Activated CD4-positive, alpha-beta memory T cell treated with anti-CD3 and anti-CD28 coated beads, Interleukin-2, amount 10 ng/mL, durations not matched to agents 7 days and 5 days (primary cell): ENCODE measurements at places on chromosomes 7 and 10.

DNA sequence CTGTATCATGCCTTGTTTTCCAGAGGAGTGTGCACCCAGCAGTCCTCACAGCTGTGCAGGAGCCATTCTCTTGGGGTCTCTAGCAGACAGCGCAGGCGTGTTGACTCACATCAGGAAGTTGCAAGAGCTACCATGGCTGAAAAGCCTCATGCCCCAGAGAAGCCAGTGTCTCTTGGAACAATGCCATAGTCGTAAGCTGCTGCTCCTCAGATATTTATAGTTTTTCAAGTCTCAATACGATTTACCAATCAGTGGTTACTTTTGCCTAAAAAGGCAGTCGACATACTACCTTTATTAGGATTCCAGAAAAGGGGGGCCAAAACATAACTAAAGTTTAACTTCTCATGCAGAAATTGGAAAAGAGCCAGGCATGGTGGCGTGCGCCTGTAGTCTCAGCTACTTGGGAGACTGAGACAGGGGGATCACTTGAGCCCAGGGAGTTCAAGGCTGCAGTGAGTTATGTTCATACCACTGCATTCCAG lies 407.7 kb downstream of the PARD3 start:
- H3K27ac ChIP-seq, result no peak overlapping the region
- peaks cover 5% of the 10 kb centered on the region for H3K27me3 ChIP-seq
- no peaks in the 10 kb centered on the region for H3K36me3 ChIP-seq
- no peaks in the 10 kb centered on the region for H3K4me1 ChIP-seq
- no peak overlapping the region for H3K4me3 ChIP-seq

DNA sequence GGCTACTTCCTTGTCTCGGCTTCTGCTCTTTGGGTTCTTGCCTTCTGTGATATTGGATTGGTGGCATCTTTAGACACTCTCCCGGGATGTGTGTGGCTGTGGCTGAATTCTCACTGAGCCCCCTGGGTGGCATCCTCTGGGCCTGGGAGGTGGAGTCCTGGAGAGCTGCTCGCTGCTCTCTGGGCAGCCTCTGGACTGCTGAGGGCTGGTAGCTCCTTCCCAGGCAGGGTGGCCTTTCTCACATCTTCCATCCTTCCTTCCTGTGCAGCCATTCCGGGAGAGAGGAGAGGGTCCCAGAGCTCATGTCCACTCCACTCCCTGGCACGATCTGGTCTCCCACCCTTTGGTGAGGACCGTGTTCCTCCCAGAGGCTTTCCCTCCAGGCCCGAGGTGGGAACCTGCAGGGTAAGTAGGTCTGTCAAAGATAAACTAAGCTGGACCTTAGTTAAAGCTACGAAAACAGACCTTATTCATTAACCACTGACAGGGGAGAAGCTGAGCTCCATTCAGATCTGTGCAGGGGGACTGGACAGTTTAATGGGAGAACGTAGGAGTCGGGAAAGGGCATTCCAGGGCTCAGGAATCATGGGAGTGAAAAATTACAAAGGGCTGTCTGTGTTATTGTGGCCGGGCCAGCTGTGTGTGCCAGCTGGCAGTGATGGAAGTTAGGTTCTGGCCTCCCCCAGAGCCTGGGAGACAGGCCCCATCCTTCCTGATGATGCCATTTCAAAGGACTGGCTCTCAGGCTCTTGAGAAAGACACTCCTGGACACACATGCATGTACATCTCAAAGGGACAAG lies 8.7 kb downstream of the ATP6V0E2 start:
- peaks cover 17% of the 10 kb centered on the region for H3K4me1 ChIP-seq
- no peak for DNase-seq
- no peaks in the 10 kb centered on the region for H3K27me3 ChIP-seq
- no peak overlapping the region for H3K4me3 ChIP-seq

DNA sequence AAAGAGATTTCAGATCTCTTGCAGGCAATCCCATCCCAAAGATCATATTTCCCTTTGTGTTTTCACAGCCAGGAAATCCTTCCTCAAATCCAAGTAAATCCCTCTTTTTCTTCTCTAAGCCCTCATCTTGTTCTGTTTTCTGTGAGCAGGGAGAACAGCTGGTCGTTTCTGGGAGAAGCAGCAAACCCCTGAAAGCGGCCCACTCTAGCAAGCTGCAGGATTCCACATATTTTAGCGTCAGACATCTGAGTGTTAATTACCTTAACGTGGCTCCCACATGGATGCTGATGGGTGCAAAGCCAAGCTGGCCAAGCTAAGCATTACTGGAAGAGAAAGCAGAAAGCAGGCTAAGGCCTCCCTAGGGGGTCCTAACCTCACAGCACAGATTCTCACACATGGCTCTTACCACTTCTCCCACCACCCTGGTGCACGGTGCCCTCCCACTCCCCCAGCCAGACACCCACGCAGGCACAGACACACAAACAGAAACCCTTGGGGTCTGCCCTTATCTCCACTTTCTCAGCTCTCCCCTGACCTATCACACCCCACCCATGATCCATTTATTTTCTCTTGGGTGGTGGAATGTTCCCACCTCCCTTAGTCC lies 551.0 kb upstream of the AUTS2 start:
- DNase-seq, result no peak
- H3K4me1 ChIP-seq, result no peaks in the 10 kb centered on the region
- no peak overlapping the region for H3K4me3 ChIP-seq
- H3K36me3 ChIP-seq, result no peaks in the 10 kb centered on the region

- peaks cover 4% of the 10 kb centered on the region for H3K36me3 ChIP-seq
- no peak overlapping the region for H3K27ac ChIP-seq
- peaks cover 25% of the 10 kb centered on the region for H3K27me3 ChIP-seq
- no peak overlapping the region for H3K4me3 ChIP-seq
- H3K4me1 ChIP-seq, result peaks cover 9% of the 10 kb centered on the region
Measured at GRCh38 chr7:143882604-143883078, 19.3 kb downstream of the TCAF1 start.

DNA sequence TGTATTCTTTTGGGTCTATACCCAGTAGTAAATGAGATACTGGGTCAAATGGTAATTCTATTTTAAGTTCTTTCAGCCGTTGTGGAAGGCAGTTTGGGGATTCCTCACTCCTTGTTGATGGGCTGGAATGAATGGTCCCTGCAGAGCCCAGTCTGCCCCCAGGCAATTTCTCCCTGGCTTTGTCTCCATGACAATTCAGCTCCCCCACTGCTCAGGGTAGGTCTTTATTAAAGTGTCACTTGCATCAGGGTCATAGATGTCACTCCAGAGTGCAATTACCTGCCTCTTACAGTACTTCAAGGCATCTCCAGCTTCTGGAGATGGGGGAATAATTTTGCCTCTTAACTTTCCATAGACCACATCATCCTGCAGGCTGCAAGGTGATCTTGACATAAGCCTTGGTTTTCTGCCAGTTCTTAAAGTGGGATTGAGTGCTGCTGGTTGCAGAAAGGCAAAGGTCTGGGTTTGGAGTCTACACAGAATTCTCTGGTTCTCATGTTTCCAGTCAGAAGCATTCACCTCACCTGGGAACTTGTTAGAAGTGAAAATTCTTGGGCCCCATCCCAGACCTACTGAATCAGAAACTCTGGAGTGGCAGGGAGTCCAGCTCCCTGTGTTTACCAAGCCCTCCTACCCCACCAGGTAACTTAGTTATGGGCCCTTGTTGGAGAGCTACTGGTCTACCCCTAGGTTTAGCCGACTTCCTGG lies 442.4 kb downstream of the GALNT17 start:
- no peak for DNase-seq
- no peak overlapping the region for H3K27ac ChIP-seq
- no peaks in the 10 kb centered on the region for H3K27me3 ChIP-seq
- H3K36me3 ChIP-seq, result no peaks in the 10 kb centered on the region

DNA sequence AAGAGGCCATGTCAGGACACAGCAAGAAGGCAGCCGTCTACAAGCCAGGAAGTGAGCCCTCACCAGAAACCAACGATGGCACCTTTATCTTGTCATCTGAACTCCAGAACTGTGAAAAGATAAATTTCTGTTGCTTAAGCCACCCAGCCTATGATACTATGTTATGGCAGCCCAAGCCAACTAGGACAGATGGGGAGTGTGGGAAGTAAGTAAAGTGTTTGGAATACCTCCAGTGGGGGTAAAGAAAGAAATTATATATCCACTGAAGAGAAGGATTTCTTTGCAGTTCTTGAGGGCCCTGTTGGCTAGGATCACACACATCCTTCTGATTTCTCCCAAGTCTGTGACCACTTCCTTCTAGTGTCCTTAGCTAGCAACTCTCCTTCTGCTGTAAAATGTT lies 384.4 kb downstream of the TNS3 start:
- H3K27ac ChIP-seq, result no peak overlapping the region
- no peak for DNase-seq

DNA sequence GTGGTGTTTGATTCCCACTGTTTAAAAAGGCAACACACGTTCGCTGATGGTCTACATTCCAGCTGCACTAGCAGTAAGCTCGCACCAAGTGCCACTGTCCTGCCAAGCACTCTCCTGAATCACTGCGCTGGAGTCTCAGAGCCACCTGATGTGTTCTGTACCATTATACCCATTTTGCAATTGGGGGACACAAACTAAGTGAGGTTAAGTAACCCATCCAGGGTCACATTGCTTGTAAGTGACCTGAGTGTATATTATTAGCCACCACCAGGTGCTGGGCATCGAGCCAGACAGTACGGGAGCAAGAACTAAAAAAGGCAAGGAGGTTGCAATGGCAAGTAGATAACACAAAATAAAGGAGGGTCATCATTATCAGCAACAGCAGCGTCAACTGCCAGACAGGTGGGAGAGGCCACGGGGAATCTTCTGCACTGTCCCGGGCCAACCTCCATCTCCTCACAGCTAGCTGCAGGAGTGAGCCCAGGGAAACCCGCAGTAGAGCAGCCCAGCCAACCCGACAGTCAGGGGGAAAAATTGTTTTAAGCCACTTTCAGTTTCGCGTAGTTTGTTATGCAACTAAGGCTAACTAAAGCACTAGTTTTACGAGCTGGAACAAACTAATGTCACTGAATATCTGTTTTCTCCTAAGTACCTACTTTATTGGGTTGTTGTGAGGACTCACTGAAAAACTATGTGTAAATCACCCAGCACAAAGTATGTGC lies 712 bp upstream of the CPVL start:
- H3K4me1 ChIP-seq, result peaks cover 29% of the 10 kb centered on the region
- H3K27ac ChIP-seq, result no peak overlapping the region
- peaks cover 29% of the 10 kb centered on the region for H3K27me3 ChIP-seq
- DNase-seq, result no peak
- no peaks in the 10 kb centered on the region for H3K36me3 ChIP-seq

- no peaks in the 10 kb centered on the region for H3K36me3 ChIP-seq
- peaks cover 44% of the 10 kb centered on the region for H3K27me3 ChIP-seq
- no peak overlapping the region for H3K4me3 ChIP-seq
- H3K27ac ChIP-seq, result no peak overlapping the region
- peaks cover 11% of the 10 kb centered on the region for H3K4me1 ChIP-seq
- DNase-seq, result no peak
Measured at GRCh38 chr10:51072210-51072609, 2.1 kb upstream of the PRKG1 start.

DNA sequence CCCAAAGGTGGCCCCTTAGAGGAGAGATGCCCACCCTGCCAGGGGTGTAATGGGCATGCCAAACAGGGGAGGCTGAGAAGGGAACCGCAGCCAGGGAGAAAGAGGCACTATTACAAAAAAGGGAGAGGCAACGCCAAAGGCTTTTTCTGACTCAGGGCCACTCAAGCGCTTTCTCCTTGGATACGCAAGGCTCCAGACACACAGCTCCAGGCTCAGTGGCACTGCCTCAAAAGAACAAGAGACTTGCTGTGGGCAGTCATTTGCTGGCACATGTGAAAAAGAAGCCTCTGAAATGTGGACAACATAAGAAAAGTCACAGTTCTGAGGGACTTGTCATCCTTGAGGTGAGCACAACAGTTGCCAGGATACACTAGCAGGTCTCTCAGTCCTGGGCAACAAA lies 128.4 kb downstream of the DGKI start:
- H3K36me3 ChIP-seq, result no peaks in the 10 kb centered on the region
- no peak overlapping the region for H3K27ac ChIP-seq
- peaks cover 3% of the 10 kb centered on the region for H3K27me3 ChIP-seq
- no peaks in the 10 kb centered on the region for H3K4me1 ChIP-seq

DNA sequence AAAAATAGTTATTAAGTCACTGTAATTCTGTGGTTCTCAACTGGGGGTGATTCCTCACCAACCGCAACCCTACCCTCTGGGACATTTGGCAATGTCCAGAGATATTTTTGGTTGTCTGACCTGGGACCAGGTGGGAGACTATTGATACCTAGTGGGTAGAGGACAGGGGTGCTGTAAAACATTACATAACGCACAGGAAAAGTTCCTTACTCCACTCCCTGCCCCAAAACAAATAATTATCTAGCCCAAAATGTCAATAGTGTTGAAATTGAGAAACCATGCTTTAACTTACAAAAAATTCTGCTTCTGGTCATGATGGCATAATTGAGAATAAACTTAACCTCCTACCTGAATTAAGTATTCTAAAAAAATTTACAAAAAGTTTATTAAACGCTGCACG lies 177.7 kb upstream of the FEZF1 start:
- DNase-seq, result no peak
- H3K4me3 ChIP-seq, result no peak overlapping the region
- no peaks in the 10 kb centered on the region for H3K36me3 ChIP-seq
- H3K4me1 ChIP-seq, result no peaks in the 10 kb centered on the region
- no peaks in the 10 kb centered on the region for H3K27me3 ChIP-seq

GRCh38 chr10:63253040-63253439 lies 119.9 kb downstream of the NRBF2 start:
- H3K27me3 ChIP-seq, result no peaks in the 10 kb centered on the region
- no peak overlapping the region for H3K4me3 ChIP-seq
- H3K4me1 ChIP-seq, result peaks cover 25% of the 10 kb centered on the region

DNA sequence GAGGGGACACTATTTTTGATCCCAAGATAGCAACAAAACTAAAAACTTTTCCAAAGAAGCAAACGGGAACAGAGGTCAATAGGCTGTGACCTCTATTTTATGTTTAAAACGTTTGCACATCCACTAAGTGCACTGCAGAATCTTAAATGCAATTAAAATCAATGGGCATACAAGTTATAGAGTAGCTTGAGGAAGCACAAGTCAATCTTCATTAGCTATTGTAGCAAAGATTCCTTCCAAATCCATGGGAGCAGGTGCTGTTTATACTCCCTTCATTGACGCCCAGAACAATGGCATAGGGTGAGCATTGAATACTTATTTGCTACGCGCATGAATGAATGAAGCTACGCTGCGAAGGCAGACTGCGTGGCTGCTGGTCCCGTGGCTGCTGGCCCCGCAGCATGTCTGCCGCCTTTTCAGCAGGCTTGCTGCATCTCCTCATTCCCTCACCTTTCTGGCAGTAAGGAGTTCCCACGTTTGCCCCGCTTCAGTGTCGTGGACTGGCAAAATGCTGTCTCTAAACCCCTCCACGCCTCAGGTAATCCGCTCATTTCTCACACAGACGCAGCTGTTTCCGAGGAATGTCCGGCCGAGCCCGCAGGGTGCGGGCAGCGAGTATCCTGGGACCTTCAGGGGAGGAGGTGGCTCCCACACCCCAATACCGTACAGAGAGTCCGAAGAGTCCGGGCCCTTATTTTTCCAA lies 754 bp upstream of the PHYHIPL start:
- peaks cover 4% of the 10 kb centered on the region for H3K36me3 ChIP-seq
- H3K27me3 ChIP-seq, result peaks cover 14% of the 10 kb centered on the region
- peaks cover 4% of the 10 kb centered on the region for H3K4me1 ChIP-seq
- no peak for DNase-seq

DNA sequence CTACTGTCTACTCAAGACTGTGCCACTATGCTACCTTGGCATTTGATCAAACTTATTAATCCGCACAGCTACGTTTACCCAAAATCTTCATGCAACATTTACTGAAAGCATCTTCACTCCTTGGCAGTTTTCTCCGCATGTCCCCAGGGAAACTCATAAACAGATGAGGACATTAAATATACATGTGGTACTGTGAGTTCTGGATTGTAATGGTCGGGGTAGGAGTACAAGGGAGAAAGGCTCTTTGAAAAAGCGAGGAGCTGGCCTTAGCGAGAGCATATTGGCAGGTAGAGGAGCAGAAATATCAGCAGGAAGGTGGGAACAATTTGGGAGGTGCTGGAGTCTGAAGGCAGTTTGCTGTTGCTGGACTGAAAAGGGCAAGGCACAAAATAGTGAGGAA lies 107.1 kb upstream of the NOBOX start:
- peaks cover 3% of the 10 kb centered on the region for H3K4me1 ChIP-seq
- DNase-seq, result no peak
- no peak overlapping the region for H3K27ac ChIP-seq
- no peaks in the 10 kb centered on the region for H3K27me3 ChIP-seq
